ENCODE measurements at places on chromosomes 12 and 14. TPM values are rescaled to one million over a fixed set of nuclear protein-coding genes. Genes with fewer than 3 reads are reported as not detected.
A peak's percentile ranks its signal among the peaks of the same experiment; 100 is the strongest.

The SMCO2 gene
- not detected for total RNA-seq

- DNase-seq = no peak
- H3K4me3 ChIP-seq = no peak overlapping the region
- H3K36me3 ChIP-seq = no peaks in the 10 kb centered on the region
- no peaks in the 10 kb centered on the region for H3K27me3 ChIP-seq
These were observed 93.6 kb downstream of the SLC24A4 start for GRCh38 chr14:92416544-92416943.

The KRT78 gene
- not detected for total RNA-seq

DNA sequence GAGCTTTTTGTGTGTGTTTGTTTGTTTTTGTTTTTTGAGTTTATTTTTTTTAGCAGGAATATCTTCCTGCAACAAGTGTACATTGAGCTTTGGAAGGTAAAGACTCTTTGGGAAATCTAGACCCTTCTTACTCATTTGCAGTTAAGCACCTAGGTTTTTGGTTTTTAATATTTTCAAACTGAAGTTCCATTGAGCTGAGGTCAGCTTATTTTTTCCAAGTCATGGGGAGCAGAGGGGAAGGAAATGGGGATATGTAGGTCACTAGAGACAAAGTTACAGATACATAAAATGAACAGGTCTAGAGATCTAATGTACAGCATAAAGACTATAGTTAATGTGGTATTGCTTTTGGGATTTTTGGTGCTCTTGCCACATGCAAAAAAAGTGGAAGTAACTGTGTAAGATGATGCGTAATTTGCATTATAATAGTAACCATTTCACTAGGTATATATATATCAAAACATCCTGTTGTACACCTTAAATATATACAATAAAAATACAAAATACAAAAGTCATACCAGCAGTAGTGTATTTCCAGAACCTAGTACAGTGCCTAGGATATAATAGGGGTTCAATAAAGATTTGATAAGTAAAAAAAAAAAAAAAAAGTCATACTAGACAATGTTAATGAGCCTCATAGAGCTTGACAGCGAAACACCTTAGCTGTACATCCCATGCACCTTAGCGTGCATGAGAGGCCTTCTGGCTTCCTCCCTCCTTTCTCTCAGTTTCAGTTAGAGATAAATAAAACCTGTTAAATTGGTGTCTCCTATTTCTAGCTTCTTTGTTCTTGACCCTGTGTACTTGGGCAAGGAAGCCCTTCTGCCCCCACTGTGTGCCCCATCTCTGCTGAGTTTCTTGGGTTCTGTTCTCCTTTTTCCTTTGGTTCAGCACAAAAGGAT, 22.7 kb downstream of the CGRRF1 start:
- no peaks in the 10 kb centered on the region for H3K27me3 ChIP-seq
- peaks cover 12% of the 10 kb centered on the region for H3K4me1 ChIP-seq
- no peak overlapping the region for H3K27ac ChIP-seq
- DNase-seq = no peak
- no peak overlapping the region for H3K4me3 ChIP-seq

DNA sequence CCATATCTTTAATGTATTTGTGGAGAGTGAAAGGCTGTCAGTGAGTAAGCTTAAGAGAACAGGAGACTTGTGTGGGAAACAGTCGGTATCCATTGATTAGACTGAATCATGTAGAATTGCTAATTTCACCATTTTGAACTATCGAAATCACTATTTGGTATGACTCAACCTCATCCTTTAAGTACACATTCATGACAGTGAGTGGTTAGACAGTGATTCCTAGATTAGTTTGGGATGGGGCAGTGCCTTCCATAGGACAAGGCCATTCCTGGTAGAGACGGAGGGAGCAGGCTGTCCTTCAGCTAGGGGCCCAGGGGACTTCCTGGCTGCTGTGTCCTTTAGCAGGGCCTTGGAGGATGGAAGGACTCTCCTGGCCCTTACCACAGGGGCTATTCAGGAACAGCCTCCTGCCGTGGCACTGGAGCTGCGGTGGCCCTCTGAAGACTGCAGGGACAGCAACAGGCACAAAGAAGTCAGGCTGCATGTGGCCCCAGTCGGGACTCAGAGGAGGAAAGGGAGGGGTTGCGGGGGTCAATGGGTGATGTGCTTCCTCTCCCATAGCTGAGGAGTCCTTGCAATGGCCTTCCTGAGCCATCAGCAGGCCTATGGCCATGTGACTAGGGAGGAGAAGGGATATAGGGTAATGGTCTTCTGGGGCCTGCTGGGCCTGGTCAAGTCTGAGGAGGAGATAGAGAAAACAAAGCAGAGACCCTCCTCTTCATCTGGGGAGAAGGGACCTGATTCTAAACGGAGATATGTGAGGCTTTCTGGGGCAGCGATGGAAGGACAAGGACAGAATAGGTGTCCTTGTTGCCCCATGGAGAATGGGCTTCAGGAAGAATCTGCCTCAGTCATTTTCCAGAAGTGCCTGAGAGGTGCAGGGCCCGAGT, 11.2 kb downstream of the SERPINA1 start:
- no peaks in the 10 kb centered on the region for H3K27me3 ChIP-seq
- no peak overlapping the region for H3K4me3 ChIP-seq
- no peaks in the 10 kb centered on the region for H3K36me3 ChIP-seq
- DNase-seq = no peak
- no peaks in the 10 kb centered on the region for H3K4me1 ChIP-seq

GRCh38 chr12:2959505-2960389, 550 bp downstream of the TEAD4 start:
- H3K4me3 ChIP-seq = peak overlapping the region; percentile 16
- peak; percentile 37 for DNase-seq
- H3K36me3 ChIP-seq = no peaks in the 10 kb centered on the region

GRCh38 chr14:74083784-74084276, 423 bp downstream of the ALDH6A1 start:
- H3K4me3 ChIP-seq = peak overlapping the region; percentile 53
- H3K27me3 ChIP-seq = no peaks in the 10 kb centered on the region
- peaks cover 10% of the 10 kb centered on the region for H3K4me1 ChIP-seq
- DNase-seq = peak; percentile 30
- no peaks in the 10 kb centered on the region for H3K36me3 ChIP-seq
